NCI-H1694 (cell line): ENCODE measurements at places on chromosomes 7 and 10.

GRCh38 chr7:127387974-127388373, 4.5 kb downstream of the ZNF800 start:
- DNase-seq = no peak

DNA sequence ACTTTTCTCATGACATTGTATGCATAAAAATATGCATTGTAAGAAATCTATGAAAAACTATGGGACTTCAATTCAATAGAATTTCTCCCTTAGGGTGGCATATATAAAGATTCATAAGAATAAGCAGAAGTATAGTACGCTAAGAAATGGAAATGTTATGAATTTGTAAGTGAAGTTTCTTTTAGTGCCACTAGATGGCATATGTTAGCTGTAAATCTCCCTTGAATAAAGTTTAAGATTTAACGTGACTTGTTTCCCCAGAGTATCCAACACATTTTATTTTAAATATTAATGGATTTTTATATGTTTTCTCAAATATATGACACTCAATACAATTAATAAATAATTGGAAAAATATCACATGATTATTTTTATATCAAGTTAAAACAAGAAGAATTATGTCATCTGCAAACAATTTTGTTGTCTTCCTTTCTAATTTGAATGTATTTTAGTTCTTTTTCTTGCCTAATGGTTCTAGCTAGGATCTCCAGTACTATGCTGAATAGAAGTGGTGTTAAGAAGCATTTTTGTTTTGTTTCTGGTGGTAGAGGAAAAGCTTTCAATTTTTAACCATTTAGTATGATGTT, 287.2 kb downstream of the HGF start:
- no peak for DNase-seq

DNA sequence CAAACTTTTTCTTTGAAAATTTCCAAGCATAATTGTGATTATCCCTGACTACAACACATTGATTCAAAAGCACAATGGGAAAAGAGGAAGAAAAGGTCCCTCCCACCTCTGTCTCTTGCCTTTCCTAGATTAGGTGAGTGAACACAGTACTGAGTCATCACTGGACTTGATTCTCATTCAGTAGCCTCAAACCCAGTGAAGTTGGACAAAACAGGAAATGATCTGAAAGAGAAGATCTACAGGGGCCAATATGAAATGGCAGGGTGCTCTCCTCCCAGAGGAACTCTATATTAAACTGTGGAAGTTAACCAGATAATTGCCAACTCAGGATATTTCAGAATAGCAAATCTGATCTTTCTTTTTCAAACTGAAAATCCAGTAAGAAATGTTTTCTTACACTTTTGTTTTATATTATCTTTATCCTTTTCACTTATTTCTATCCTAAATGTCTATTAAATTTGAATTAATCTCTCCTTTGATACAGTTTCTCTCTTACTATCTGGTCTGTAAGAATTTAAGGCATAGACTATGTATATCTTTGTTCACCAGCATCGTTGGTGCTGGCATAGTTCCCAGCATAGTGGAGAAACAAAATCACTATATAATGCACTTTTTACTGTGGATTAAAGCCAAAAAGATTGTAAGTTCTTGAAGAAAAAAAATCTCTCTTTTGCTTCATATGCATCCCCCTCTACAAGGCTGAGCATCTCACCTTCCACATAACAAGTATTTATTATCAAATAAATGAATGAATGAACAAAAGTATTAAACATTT, 41.4 kb upstream of the IKZF1 start:
- DNase-seq = no peak

GRCh38 chr7:66348531-66348930, 143.4 kb downstream of the TPST1 start:
- no peak for DNase-seq

- DNase-seq = no peak
Observed at GRCh38 chr7:50988465-50988864, 205.8 kb upstream of the GRB10 start.

DNA sequence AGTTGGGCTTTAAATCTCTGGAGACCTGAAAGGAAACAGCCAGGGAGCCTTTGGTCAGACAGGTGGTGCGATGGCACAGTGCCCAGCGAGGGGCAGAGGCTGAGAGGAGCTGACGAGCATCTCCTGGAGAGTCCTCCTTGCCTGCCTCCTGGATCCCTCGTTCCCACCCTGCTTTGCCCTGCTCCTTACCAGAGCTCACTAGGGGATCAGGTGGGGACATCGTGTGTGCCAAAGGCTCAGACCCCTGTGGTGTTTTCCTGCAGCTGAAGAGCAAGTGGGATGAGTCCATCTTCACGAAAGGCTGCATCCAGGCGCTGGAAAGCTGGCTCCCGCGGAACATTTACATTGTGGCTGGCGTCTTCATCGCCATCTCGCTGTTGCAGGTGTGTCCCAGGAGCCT, 21.8 kb upstream of the SH2D4B start:
- no peak for DNase-seq

DNA sequence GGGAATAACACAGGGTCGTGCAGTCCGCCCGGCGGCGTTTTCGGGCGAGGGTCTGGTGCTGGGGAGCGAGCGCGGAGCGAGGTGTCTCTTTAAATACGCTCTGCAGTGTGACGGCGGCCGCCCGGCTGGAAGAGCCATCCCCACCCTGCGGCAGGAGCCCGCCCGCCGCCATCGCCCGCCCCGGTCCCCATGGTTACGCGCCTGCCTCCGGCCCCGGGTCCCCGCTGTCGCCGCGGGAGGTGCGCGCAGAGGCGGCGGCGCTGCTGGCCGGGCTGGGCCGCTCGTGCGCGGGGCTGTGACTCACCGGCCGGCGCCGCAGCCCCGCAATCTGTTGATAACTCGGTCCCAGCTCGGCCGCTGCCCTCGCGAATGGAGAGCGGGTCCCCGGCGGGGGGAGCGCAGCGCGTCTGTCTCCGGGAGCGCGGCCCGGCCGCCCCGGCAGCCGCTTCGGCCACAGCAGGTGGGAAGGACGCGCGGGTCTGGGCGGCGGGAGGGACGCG, at the start of gene ADGRA1:
ADGRA1 (plus strand) TSS at position 246 of the 500 bp plus-strand sequence. CDS start 986 bp downstream, outside the sequence.
- no peak for DNase-seq

DNA sequence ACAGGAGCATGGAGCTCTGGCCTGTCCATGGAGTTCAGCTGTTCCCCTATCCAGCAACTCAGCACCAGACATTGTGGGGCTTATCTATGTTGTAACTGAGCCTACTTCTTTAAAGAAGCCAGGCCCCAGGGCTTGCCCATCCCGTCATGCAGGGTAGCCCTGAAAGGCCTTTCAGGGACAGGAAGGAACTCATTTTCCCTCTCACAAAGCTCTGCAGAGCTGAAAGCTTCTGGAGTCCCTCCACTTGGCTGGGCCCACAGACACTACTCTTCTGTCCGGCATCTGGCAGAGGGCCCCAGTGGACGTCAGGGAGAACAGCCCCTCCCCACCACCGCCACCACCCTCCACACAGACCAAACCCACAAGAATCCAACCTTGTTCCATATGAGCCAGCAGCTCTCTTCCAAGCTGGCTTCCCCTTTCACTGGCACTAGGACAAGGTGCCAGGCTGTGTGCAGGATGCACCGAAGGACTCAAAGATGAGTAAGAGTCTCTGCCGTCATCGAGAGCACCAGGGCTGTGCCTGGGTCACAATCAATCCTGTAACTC, 33.1 kb downstream of the DENND2A start:
- no peak for DNase-seq

DNA sequence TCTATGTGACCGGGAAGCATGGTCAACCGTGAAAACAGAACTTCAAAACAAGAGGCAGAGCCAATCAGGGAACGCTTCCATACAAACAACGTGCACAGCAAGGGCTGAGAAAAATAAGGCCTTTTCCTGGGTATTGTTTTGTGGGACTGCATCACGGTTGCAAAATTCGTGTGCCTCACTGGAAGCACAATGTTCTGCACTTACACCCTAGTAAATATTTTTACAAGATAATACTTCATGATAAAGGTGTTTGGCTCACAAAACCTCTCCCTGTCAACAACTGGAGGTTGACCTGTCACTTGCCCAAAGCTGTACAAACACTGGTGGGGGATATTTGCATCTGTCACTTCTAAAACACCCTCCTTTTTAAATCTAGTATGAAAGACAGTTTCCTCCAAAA, 37.0 kb downstream of the KLF6 start:
- no peak for DNase-seq

- no peak for DNase-seq
Observed at GRCh38 chr7:152633504-152633903, 42.4 kb downstream of the XRCC2 start.

GRCh38 chr7:64883113-64883905, 19.8 kb upstream of the ZNF273 start:
- no peak for DNase-seq

DNA sequence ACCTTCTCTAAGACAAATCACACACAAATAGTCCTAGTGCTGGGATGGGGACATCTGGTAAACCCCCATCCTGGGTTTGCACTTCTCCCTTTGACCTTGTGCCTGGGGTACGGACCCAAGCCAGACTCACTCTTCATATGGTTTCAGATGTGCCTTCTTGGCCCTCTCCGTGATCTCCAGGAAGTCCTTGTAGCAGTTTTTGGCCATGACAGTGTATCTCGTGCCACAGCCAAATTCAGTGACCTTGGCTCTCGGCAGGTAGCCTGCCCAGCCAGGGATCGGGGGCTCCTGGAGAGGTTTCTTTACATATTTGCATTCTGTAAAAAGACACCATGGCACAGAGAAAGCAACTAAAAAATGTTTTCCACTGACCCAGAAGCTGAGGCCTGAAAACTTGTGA, 43.9 kb downstream of the PNLIPRP2 start:
- DNase-seq = no peak

- no peak for DNase-seq
Observed at GRCh38 chr7:50339990-50340500, 35.5 kb downstream of the IKZF1 start.

- no peak for DNase-seq
Observed at GRCh38 chr7:37657816-37658215, 25.8 kb upstream of the GPR141 start.

- no peak for DNase-seq
Observed at GRCh38 chr10:62856021-62856420, 39.9 kb upstream of the EGR2 start.

DNA sequence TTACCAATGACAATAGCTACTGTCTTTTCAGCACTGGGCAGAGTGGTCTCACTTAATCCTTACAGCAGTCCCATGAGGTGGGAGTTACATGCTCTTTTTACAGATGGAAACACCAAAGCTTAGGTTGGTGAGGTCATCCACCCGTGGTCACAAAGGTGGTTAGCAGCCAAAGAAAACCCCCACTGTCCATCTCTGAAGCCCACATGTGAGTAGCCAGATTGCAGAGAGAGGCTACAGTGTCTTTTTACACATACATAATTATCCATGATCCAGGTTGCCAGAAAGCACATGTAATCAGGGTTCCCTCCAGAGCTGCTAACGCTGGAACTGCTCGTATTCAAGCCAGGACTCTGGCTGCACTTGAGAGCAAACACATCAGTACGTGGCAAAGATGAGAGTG, 24.6 kb upstream of the ANKRD2 start:
- no peak for DNase-seq

GRCh38 chr7:117076426-117076943, 123.2 kb downstream of the ST7 start:
- DNase-seq = no peak

GRCh38 chr7:103687951-103688350, 241.9 kb upstream of the SLC26A5 start:
- peak; percentile 91 for DNase-seq

DNA sequence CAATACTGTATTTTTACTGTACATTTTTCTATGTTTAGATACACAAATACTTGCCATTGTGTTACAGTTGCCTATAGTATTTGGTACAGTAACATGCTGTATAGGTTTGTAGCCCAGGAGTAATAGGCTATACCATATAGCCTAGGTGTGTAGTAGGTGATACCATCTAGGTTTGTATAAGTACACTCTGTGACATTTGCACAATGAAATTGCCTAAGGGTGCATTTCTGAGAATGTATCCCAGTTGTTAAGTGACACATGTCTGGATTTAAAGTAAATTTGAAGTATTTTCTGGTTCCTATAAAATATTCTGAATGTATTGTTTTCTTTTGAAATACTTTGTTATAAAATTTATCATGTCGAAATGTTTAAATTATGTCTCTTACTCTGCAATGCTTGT, 7.2 kb downstream of the CDK14 start:
- no peak for DNase-seq

GRCh38 chr10:133565441-133566294, at the start of gene SYCE1:
Gene SYCE1, minus strand, starts transcription at chr10:133565583. Its CDS starts 54 bp downstream, at chr10:133565529.
- DNase-seq = no peak

DNA sequence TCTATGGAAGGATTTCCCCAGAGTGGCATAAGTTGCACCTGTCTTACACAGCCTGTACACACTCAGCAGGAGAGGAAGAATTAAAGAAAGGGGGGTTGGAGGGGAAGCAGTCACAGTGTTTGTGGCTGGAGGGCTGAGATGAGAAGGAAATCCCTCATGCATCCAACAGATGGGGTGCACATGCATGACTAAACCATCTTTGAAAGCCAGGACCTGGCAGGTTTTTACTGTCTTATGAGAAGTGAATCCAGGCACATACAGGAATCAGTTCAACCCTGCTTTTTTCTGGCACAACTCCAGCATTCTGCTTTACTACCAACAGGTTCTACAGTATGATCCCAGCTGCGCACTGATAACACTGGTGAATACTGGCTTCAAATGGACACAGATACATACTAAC, 107.7 kb downstream of the CACNA2D1 start:
- DNase-seq = peak; percentile 100

DNA sequence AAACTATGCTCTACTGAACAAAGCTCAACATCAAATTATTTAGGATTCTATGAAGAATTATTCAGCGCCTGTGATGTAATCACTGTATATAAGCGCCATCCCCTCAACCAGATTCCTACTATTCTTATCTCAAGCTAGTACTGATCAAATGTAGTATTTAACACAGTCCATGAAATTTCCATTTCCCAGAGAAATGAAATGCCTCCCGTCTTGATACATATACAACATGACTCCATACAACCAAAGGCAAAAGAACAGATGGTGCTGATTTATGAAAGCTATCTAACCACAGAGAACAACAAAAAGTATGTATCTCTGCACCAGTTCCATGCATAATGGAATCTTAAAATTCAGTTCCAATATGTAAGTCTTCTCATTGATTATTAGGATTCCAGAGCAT, 406.1 kb downstream of the PARD3 start:
- peak; percentile 45 for DNase-seq

DNA sequence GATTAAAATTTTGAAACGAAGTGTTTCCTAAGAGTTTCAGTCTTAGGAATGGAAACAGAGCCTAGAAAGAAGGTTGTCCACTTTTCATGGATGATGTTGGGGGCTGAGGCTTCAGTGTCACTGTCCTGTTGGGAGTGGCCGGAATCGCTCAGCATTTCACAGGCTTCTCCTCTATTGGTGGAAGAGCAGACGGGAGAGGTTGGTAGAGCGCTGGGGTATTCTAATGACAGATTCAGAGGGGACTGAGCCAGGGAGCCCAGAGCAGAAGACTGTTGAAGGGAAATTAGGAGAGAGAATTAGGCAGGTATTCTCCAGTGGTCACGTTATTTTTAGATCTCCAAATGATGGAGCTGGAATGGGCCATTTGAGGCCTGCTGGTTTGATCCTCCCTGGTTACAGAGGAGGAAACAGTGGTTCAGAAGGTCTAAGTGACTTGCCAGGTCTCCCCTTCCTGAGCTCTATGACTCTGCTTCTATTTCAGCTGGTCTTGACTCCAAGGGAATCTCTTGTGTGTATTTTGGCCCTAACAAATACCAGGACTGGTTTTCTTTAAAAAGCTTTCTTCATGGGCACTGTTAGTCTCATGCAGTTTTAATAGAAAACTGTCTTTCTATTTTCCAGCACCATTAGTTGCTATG, 35.7 kb upstream of the EEPD1 start:
- no peak for DNase-seq

- no peak for DNase-seq
Observed at GRCh38 chr10:73956476-73957359, 41.2 kb upstream of the VCL start.

GRCh38 chr7:88071994-88072714, 138.1 kb downstream of the ADAM22 start:
- no peak for DNase-seq
